ENCODE measurements at places on chromosomes 12 and 14.

GRCh38 chr12:57517187-57517586 is 3.1 kb downstream of the DDIT3 start:
- no peak for DNase-seq

DNA sequence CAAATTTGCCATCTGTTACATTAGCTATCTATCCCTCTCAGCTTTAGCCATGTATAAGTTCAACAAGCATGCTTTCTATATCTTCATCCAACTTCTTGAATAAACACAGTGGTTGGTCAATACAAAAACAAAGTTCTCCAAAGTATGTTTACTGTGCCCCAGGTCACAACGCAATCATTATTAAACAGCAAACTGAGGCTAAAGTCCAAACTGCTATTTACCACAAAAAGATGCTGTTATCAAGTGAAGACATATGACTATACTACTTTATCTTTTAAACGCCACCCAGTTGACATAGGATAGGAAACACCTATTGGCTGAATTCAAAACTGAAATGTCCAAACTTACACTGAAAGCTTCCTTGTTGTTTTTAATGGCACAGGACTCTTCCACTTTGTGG is 11.7 kb downstream of the ZCCHC8 start:
- DNase-seq, result no peak

GRCh38 chr12:92485351-92486348 is 217.1 kb upstream of the PLEKHG7 start:
- no peak for DNase-seq

- DNase-seq, result no peak
Observed at GRCh38 chr12:133203344-133204263, 22.3 kb downstream of the ZNF268 start.

GRCh38 chr12:29676676-29677075 is 107.1 kb downstream of the TMTC1 start:
- DNase-seq, result no peak

- no peak for DNase-seq
Observed at GRCh38 chr14:79581912-79582576, 629.3 kb downstream of the DIO2 start.

DNA sequence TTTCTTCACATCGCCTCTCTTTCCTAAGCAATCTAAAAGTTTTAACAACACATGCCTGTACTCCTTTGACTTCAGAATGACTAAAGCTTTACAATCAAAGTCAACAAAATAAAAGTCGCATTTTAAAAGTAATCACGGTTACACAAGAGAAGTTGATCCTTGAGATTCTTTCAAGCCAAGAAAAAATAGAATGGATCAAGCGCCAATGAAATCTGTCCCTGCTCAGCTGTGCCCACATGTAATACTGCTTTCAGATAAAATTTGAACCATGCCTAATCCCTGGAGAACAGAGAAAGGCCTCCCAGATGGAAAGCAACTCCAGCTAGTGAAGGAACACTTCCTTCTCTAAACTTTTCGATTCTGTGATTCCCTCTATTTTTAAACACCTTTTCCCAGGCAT is 113.1 kb downstream of the FBXL14 start:
- DNase-seq, result no peak

GRCh38 chr12:19530637-19531023 is 91.3 kb downstream of the AEBP2 start:
- no peak for DNase-seq

DNA sequence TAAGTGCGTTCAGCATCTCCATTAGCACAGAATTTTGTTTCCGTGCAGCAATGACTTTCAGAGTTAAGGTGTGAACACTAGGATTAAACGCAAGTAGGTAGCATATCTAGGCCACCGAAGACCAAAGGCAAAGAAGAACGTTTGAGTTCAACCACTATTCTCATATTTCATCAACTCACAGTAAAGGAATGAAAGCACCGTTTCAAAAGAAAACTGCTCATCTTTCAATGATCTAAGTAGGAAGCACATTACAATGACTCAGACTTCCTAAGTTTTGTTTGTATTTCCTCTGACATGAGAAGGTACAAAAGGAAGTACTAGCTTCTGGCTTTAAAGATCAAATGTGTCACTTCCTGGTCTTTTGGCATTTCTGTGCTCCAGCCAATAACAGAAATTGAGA is 57.6 kb downstream of the ACADS start:
- DNase-seq, result no peak

DNA sequence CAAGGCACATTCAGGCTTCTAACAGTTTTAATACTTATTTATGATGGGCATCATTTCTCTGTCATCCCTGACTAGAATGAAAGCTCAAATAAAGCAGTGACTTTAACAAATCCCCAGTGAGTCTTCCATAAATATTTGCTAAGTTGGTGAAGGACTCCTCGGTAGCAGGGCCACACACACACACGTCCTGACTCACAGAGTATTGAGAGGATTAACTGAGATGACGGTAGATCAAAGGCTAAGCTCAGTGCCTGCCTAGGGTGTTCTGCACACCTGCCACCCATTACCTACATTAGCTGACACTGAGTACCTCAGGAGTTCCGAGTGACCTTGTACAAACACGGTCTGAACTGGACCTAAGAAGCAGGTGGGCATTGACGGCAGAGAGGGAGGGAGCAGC is 197.3 kb upstream of the SFSWAP start:
- no peak for DNase-seq

DNA sequence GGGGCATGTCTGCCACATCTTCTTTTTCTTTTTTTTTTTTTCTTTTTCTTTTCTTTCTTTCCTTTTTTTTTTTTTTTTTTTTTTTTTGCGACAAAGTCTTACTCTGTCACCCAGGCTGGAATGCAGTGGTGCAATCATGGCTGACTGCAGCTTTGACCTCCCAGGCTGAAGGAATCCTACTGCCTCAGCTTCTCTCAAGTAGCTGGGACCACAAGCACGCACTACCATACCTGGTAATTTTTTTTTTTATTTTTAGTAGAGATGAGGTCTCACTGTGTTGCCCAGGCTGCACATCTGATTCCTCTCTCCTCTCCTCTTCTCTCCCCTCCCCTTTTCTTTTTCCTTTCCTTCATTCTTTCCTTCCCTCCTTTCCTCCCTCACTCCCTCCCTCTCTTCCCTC is 18.5 kb downstream of the SLC15A5 start:
- DNase-seq, result no peak

GRCh38 chr12:132218915-132219314 is 74.7 kb downstream of the NOC4L start:
- peak; percentile 87 for DNase-seq

DNA sequence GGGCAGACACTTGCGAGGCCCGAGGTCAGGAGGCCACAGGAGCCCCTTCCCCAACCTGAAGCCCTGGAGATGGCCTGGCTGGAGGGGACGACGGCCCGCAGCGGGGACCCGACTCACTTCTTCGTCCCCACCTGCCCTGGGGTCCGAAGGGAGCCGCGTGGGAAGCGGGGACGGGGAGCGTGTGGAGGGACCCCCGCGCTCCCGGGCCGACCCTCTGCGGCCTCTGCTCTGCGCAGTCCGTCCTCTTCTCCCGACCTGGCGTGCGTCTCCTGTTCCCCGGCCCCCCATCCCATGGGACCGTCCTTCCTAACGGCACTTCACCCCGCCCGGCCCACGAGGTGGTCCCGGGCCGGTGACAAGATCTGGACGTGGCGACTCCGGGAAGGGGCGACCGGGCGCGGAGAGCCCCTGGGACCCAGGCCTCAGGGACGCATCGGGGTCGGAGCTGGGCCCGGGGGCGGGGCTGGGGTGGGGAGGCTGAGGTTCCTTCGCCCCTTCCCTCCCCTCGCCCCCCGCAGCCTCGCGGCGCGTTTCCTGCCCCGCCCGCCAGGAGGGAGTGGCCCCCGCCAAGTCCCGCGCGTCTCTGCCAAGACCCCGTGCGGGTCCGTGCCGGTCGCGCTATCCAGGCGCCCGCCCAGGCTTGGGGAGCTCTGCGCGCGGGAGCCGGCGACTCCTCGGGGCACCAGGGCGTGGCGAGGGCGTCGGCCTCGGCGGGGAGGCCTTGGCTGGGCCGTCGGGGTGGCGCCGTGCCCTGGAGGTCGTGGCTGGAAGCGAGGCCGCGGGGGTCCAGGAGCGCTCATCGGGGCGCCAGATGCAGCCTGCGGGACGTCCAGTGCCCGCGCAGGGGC is 97.1 kb downstream of the TNFAIP2 start:
- peak; percentile 65 for DNase-seq

GRCh38 chr14:59217011-59217410 is 28.5 kb downstream of the DAAM1 start:
- DNase-seq, result no peak

GRCh38 chr12:57832966-57833365 is 13.6 kb downstream of the CTDSP2 start:
- no peak for DNase-seq

GRCh38 chr14:64753374-64753773 is 49.1 kb downstream of the PLEKHG3 start:
- DNase-seq, result no peak

DNA sequence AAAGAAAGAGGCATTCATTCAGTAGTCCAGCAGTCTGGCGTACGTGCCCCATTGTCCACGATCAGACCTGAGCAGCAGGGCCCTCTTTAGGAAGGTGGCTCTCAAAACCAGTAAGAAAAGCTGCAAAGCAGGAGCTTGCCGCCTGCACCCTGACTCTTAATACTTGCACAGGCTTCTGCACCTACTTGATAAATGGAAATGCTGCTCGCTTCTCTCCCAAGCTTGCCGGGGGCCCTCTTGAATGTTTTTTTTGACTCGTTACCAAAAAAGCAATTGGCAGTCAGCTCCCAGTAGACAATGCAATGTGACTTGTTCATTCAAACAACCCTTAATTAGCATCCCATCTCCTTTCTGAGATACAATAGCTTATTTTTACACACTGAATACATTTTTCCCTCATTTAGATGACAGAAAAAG is 27.2 kb upstream of the PTPRB start:
- DNase-seq, result peak; percentile 14

DNA sequence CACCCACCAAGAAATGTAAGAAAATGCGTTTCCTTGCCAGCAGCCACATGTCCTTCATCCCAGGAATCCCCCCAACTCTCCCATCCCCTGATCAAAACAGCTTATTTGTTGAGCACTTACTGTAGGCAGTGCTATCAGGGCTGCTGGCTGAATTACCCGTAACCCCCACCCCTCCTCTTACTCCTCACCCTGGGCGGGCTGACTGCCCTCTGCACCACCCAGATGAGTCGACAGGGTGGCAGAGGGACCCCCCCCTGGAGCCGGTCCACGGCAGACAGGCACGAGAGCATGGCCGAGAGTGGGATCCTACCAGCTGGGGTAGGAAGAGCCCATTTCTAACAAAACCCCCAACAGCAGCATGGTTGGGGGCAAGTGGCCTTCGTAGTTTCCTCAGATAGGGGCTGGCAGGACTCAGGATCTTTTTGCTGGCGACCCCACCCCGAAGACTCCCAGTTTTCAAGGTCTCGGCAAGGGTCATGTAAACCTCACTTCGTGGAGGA is 1.1 kb upstream of the RHOF start:
- no peak for DNase-seq

DNA sequence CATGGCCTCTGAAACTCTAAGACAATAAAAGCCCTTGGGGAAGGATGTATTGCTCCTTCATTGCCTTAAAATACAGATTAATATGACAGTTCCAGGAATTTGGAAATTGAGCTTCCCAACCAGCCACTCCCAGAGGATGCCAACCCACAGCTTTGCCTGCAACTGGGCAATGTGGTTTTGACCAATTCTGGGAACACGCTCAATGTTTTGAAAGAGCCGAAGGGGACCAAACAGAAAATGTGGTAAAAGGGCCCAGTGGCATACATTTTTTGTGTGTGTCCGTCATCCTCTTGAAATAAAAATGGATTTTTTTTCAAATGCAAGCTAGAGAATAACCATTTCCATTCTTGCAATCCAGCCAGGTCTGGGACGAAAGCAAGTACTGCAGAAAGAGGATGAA is 88.3 kb upstream of the PLEKHG7 start:
- DNase-seq, result no peak

GRCh38 chr12:29167988-29168387 is 18.9 kb downstream of the FAR2 start:
- DNase-seq, result no peak

DNA sequence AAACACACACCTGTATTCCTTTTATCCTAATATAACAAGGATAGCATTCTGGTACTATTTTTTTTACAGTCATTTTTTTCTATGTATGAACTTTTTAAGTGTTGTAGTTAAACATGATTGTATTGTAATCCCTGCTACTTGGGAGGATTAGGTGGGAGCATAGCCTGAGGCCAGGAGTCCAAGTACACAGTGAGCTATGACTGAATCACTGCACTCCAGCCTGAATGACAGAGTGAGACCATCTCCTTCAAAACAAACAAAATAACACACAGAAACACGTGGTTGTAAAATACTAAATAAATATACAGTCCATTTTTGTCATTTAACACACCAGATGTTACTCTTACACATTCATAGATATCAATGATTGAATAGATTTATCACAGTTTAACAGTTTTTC is 56.9 kb downstream of the MAP4K5 start:
- DNase-seq, result no peak

GRCh38 chr14:84643446-84643845 is 886.5 kb upstream of the FLRT2 start:
- DNase-seq, result no peak

DNA sequence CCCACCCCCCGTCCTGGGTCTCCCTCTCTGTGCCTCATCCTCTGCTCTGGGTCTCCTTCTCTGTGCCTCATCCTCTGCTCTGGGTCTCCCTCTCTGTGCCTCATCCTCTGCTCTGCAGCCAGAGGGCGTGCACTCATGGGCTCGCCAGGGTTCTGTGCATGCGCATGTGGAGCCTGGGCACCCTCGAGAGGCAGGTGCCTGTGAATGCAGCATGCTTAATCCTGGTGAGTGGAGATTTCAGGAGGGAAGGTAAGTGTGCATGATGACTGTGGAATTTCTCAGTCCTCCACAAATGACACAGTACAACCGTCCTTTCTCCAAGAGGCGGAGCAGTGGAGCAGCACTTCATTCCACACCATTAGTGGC is 65.2 kb downstream of the EP400 start:
- no peak for DNase-seq

- DNase-seq, result no peak
Observed at GRCh38 chr12:55499810-55500252, 7.7 kb downstream of the OR6C68 start.
